ENCODE measurements at places on chromosomes 4 and X.

DNA sequence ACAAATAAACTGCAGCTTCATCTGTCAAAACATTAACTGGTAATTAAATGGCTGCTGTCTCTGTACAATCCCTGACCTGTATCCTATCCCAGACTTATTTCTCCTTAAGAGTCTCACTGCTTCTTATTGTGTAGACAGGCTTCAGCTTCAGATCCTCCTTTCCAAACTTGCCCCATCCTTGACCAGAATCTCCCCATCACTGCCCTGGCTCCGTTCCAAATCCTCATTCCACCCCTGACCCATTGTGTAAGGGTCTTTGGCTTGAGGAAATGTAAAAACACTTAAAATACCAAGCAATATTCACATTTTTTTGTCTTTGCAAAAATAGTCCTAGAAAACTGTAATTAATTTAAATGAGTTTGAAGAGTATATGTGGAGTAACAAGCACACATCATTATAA lies 152.6 kb upstream of the VEGFC start:
- DNase-seq = no peak

- no peak for DNase-seq
Measured at GRCh38 chr4:7501873-7502272, 67.1 kb upstream of the PSAPL1 start.

GRCh38 chrX:5307416-5307815 lies 921.3 kb downstream of the NLGN4X start:
- DNase-seq = no peak

GRCh38 chr4:88308587-88308986 lies 24.2 kb upstream of the PPM1K start:
- DNase-seq = no peak

DNA sequence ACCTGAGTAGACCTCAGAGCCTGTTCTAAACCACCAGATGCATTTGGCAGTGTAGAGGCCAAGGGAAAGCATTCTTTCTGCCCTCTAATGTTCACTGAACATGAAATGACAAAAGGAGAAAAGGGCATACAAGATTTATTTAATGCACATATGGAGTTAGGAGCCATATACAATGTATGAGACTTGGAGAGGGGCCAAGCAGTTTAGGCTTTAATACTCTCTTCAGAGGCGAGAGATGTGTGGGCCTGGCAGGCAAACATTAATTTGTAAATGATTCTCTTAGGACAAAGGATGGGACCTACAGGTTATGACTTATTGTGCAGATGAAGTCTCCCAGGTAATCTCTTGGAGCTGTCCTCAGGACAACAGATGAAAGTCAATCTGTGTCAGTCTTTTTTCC lies 631.9 kb downstream of the ADGRL3 start:
- DNase-seq = no peak

DNA sequence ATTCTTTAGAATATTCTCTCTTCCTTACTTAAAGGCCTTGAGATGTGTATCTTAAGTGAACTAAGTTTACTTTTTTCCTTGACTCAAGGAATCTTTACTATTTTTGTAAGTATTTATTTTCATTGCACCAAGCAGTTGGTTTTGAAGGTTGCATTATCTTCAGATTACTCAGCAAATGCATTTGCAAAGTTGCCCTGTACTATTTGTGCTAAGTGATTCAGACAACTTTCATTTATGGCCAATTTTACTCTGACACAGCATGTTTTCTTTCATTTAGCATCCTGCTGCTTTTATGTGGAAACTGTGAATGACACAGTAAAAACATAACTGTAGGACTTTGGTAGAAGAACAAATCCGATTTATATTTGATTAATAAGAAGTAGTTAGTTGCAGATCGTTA lies 191.0 kb downstream of the CCSER1 start:
- no peak for DNase-seq

- no peak for DNase-seq
Measured at GRCh38 chr4:15542760-15543159, 73.1 kb downstream of the CC2D2A start.

DNA sequence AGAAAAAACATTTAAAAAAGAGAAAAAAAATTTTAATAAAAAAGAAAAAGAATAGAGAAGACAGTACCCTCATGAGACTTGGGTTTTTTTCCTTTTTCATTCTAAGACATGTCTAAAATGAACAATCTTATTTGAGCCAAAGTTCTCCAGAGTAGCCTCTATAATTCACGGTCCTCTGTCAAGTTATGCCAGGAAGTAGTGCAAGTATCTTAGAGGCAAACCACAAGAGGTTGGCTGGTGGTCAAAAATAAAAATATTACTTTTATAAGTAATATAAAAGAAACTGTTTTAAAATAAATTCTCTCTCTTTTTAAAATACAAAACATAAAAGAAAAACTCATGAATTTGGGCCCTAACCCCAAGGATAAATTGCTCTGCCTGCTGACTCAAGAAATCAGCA lies 26.5 kb downstream of the HNRNPDL start:
- DNase-seq = no peak
